IMR-90 (cell line): ENCODE measurements at places on chromosomes 6 and 20. TPM values are rescaled to one million over a fixed set of nuclear protein-coding genes. Genes with fewer than 3 reads are reported as not detected.

The BTNL2 gene
- not detected in 2 replicates for total RNA-seq

The TRIM10 gene
- total RNA-seq, result not detected in 2 replicates

The RRAGD gene
- not detected in 2 replicates for total RNA-seq

The GJA10 gene
- not detected in 2 replicates for total RNA-seq

The ZFP57 gene
- not detected in 2 replicates for total RNA-seq

The TSPO2 gene
- not detected in 2 replicates for total RNA-seq

The NMBR gene
- not detected in 2 replicates for total RNA-seq

The ASIP gene
- not detected in 2 replicates for total RNA-seq

The SLC32A1 gene
- total RNA-seq, result not detected in 2 replicates

The TPMT gene
- 10.8 and 22.2 TPM in 2 replicates for total RNA-seq

The ARG1 gene
- not detected in 2 replicates for total RNA-seq

The CST3 gene
- total RNA-seq, result 26.0 and 30.8 TPM in 2 replicates

The OR2J3 gene
- total RNA-seq, result not detected in 2 replicates

The ZNF184 gene
- total RNA-seq, result 8.1 and 10.6 TPM in 2 replicates

The DUSP15 gene
- total RNA-seq, result not detected in 2 replicates

The DEFB115 gene
- total RNA-seq, result not detected in 2 replicates

The NRSN1 gene
- not detected in 2 replicates for total RNA-seq

The CALHM4 gene
- not detected in 2 replicates for total RNA-seq

The NKAPL gene
- 0.54 and 0.83 TPM in 2 replicates for total RNA-seq

The MEA1 gene
- 116 and 119 TPM in 2 replicates for total RNA-seq

The ZNF451 gene
- total RNA-seq, result 48.6 and 63.0 TPM in 2 replicates

The SLC17A1 gene
- total RNA-seq, result not detected in 2 replicates

The RBL1 gene
- total RNA-seq, result 7.5 and 10.8 TPM in 2 replicates

The GDAP1L1 gene
- not detected in 2 replicates for total RNA-seq

The TP53TG5 gene
- total RNA-seq, result not detected in 2 replicates

The IYD gene
- not detected in 2 replicates for total RNA-seq
